HCT116 (cell line): ENCODE measurements at places on chromosomes 6 and 20. TPM values are rescaled to one million over a fixed set of nuclear protein-coding genes. Genes with fewer than 3 reads are reported as not detected.

The VWA7 gene
- total RNA-seq: 14.6 TPM

The PRSS16 gene
- total RNA-seq: 14.5 TPM

The ENPP1 gene
- total RNA-seq: 6.5 TPM

The CCN6 gene
- not detected for total RNA-seq

The C6orf136 gene
- total RNA-seq: 34.8 TPM

The FAM209A gene
- 0.34 TPM for total RNA-seq

The OR2B6 gene
- total RNA-seq: 0.25 TPM

The MOG gene
- total RNA-seq: not detected

The ADAM33 gene
- total RNA-seq: not detected
